ENCODE measurements at places on chromosomes 16 and 17.

GRCh38 chr16:1175566-1176279 is 22.8 kb downstream of the CACNA1H start:
- no peak for DNase-seq

- no peak for DNase-seq
Measured at GRCh38 chr17:30600830-30601494, 123.8 kb downstream of the GOSR1 start.

DNA sequence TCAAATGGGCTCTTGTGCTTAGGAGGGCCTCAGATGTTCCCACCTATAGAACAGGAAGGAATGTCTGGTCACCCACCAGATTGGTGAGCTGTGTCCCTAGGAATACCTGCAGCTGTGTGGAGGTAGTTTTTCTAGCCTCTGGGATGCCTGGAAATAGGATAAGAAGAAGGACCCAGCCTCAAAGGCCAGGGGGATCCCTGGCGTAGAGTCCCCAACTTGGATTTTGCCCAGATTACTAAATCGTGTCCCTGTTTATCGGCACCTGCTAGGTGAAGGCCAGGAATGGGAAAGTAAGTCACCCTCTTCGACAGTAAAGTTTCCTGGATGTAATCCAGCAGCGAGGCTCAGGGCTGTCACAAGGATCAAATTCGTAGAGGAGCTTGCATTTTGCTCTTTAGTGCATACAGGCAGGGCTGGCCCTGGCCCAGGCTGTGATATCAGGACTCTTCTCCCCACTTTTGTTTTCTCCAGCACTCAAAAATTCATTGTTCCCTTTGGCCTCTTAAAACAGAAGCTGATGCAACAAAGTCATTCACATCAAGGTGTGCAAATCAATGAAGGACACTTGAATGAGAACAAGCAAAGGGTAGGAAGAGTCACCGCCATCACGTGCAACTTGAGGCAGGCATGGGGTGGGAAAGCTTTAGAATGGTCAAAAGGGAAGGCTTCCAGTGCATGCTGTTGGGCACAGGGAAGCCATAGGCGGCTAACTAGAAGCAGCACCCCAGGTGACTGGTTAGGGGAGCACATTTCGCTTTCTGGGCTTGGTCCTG is 7.5 kb downstream of the SLC13A2 start:
- no peak for DNase-seq

GRCh38 chr17:75440738-75441448 is 15.5 kb upstream of the TMEM94 start:
- DNase-seq: no peak

GRCh38 chr16:66923247-66923731 is 2.0 kb downstream of the RRAD start:
- no peak for DNase-seq

DNA sequence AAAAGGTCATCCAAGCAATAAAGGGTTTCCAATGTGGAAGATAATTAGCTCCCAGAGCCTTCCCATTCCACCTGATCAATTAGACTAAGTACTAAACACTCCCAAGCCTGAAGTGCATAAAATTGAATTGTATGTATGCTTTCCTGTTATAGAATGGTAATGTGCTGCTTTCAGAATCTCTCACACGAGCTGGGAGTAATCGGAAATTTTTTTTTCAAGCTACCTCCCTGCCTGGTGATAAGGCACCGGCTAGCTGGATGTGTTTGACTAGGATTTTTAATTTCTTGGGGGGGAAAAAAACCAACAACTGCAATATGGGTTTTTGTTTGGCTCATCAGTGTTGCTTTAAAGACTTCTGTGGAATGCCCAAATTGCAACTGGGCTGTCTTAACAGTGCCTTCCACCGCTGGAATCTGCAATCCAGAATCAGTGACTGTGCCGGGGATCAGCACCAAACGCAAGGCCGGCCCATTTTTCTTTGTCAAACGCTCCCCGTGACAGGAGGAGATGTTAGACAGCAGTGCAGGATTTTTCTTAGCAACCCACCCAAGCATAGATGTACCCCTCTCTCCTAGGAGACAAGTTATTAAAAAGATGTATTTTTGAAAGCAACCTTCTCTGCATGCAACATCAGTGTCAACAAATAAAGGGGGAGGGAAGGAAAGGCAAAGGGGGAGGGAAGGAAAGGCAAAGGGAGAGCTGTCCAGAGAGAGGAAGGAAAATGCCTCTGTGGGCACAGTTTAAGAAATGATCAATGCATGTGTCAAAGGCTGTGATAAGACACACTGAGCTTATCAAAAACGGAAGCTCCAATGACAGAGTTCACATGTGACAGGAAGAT is 387.2 kb downstream of the NPIPA8 start:
- no peak for DNase-seq

- DNase-seq: no peak
Measured at GRCh38 chr17:33962857-33963655, 292.0 kb upstream of the CCL2 start.

DNA sequence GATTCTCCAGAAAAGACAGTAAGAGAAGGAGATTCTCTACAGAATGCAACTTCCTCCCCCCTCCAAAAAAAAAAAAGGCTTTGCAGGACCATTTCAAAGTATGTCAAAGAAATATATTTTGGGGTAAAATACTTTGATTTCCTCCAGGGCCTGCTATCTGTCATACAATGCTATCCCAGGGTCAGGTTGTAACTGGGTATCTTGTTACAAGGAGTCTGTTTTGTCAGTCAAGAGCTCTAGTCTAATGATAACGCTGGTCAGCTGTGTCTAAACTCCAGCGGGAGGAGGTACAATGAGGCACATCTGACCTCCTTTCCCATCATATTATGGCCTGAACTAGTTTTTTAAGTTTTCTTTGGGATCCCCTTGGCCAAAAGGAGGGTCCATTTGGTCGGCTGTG is 408.4 kb upstream of the CDH5 start:
- DNase-seq: no peak

GRCh38 chr16:51111759-51112158 is 39.3 kb downstream of the SALL1 start:
- no peak for DNase-seq

DNA sequence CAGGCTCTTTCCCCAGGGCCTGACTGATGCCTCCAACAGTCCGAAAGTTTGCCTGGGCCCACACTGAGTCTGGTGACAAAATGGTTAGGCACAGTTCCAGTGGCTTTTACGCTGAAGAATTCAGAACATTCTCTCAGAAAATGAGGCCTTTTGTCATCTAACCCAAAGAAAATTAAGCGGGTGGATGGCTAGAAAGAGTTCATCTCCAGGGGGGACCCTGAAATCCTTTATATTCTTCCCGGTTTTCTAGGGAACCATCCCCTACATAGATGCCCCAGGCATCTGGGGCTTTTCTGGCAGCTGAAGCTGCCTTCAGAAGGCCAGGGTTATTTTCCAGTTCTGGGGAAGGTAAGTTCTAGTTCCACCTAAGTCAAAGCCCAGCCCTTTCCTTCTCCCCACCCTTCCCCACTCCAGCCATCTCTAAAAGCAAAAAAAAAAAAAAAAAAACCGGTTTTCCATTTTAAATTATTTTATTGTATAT is 2.2 kb downstream of the RASD1 start:
- DNase-seq: no peak

GRCh38 chr16:86608301-86608747 is 30.0 kb downstream of the FOXL1 start:
- DNase-seq: no peak

Data from NCI-H1417 treated with DMSO at 0.1 percent for 48 hours (cell line).